ENCODE measurements at places on chromosomes 1 and 21.

GRCh38 chr1:2553871-2554620 is 2.1 kb upstream of the TNFRSF14 start:
- no peak for DNase-seq

DNA sequence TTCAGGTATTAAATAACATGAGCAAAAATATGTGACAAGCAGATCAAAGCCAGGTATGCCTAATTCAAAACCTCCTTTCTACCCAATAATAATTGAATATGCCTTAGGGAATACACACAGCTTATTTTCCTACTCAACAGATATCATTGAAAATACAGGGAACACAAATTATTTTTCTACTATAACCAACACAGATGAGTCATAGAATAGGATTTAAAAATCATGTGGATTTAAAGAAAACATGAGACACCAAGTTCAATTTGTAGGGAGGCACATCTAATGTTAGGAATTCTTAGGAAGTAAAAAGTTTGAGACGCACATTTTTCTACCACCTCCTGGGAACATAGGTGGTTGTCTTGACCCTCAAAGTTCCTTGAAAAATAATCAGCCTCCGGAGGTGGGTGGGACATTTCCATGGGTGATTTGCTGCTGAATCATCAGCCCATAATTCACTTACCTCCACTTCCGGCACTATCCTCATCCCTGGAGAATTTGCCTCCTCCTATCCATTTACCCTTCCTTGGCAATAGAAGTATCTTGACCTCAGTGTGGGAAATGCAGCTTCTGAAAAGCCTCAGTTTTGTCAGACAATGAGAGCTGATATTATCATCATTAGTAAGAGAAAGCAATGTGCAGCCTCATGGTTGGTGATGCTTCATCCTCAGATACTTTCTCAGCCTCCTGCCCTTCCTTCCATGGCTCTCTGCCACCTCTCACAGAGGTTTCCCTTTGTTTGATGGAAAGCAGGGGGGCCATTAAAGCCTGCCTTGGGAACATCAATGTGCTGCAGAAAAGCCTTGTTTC is 33.5 kb upstream of the RGS4 start:
- no peak for DNase-seq

DNA sequence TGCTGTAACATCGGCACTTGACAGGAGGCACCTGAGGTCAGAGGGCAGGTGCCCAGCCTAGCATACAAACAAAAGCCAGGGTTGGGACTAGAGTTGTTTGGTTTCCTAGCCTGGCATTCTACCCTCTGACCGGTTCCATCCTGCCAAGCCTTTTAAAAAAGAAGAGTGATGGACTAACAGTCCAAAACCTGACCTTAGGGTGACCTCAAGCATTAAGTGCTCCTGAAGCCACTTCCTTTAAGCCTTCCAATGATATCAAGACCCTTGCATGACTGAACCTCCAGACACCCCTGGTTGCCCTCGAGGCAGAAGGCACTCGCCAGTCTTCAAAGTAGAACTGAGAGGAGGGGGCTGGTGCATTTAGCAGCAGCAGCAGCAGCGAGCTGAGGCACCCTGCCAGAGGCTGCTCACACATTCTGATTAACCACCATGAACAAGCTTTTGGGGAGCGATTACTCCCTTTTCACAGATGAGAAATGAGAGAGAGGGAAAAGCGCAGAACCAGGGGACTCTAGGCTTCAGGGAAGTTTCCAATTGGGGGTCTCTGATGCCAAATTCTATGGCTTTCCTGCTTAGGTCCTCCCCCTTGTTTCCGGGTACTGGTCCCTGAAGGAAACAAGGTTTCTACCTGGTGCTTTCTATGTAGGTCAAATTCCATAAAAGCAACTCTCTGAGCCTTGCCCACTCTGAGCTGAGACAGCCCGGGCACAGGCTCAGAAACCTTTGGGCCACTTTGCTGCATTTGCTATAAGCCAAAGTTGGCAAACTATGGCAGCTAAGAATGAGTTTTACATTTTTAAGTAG is 9.2 kb downstream of the SLC2A1 start:
- DNase-seq: no peak

- DNase-seq: peak; percentile 44
These were observed 3.5 kb upstream of the PEAR1 start for GRCh38 chr1:156889802-156890580.

DNA sequence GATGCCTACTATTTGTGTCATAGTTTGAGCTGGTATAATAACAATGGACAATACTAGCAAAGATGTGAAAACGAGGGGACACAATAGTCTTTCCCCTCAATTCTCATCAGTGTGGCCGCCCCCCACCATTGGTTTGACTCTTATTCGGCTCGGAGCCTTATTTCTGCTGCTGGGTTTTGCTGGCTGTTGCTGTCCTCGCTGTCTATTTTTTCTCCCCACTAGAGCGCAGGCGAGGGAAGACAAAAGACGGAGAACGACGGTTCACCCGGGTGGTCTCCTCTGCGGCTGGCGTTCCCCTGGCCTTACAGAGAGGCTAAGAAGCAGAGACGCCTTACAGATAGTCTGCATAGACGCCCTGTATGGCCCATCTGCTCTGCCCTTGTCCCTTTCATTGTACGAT is 19.4 kb downstream of the CLIC6 start:
- DNase-seq: no peak

- DNase-seq: no peak
These were observed 1.8 kb upstream of the LEPR start for GRCh38 chr1:65418522-65419185.

GRCh38 chr1:77303387-77303786 is 21.6 kb downstream of the AK5 start:
- no peak for DNase-seq

- no peak for DNase-seq
These were observed 44.3 kb downstream of the PEX14 start for GRCh38 chr1:10519016-10519417.

DNA sequence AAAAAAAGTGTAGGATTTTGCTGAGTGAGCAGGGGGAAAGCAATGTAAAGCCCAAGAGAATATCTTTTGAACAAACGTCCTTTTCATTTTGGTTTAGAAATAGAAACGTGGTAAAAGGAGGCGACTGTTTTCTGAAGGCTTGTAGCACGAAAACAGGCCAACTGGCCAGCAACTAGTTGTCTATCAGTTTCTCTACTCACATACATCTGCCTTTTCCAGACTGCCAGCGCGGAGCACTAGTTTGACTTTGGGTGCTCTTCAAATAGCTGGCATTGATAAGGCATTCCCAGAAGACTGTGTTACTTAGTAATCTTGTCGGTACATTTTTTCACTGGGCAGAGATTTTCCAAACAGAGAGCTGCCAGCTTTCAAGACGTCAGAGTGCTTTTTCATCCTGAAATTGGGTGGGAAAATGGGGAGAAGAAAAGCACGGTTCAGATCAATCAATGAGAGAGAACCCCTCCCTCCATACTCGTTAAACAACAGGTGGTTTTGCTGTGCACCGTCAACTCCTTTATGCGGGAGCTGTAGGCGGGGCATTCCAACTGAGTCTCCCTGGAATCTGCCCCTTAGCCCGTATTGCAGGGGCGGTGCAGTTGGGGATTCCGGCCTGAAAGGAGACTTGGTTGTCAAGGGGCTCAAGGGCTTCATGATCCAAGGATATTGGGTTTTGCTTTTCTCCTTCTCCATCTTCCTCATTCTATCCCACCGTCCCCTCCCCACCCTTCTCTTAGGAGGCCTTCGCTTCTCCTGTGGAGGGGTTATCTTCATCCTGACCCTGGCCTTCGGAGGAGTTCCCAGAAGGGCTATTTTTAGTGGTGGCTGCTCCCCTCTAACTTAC is 884 bp upstream of the LRRC8C start:
- no peak for DNase-seq

DNA sequence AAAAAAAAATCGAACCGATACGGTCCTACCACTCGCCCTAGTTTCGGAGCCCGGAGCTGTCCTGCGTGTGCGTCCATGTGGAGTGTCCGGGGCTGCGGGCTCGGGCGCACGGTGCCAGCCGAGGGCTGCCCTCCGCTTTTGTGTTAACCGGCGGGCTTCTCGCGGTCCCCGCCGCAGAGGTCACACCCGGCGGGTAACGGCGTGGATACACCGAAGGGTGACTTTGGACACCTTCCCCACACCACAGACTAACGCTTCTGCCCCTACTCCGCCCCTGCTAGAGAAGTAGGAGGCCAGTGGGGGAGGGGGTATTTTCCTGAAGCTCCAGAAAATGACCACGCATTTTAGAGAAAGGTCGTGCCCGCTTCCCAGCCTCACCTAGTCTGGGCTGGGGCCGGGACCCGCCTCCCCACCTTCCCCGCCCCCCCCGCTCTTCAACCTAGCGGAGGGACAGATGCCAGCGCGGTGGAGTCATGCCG is 609 bp upstream of the ATF3 start:
- no peak for DNase-seq

DNA sequence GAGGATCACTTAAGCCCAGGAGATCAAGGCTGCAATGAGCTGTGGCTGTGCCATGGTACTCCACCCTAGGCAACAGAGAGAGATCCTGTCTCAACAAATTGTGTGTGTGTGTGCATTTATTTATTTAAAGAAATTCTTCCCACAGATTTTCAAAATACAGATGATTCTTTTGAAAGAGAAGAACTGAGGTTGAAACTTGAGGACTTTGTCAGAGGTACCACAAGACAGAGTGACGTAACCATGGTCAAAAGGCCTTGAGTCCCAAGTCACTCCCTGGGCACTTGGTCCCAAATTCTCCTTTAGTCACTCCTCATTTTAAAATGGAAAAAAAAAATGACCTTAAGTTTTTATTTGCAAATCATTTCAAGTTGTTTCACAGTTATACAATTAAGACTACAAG is 57.4 kb downstream of the TIAM1 start:
- no peak for DNase-seq

DNA sequence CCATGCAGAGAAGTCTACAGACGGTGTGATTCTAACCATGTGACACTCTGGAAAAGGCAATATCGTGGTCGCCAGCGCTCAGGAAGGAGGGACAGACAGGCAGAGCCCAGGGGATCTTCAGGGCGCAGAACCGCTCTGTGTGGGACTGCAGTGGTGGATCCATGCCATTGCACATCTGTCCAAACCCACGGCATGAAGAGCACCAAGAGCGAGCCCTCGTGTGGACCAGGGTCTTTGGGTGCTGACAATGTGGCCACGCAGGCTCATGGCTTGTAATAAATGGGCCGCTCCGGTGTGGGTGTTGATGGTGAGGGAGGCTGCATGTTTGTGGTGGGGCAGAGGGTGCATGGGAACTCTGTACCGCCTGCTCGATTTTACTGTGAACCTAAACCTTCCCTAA is 25.3 kb upstream of the POFUT2 start:
- no peak for DNase-seq

DNA sequence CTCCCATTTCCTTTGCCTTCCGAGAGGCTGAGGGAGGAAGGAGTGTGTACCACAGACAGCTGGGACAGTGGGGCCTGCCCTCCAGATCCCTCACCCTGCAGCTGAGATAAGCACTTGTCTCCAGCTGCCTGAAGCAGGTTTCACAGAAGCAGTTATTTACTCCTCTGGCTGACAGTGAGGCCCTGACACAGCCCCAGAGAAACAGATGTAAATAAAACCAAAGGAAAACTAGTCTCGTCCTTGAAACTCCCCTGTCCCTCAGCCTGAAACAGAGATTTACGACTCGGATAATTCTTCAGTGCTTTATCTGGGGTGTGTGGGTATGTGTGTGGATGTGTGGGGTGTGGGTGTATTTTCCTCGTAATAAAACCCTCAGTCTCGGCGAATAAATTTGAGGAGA is 181.1 kb downstream of the IGSF21 start:
- DNase-seq: no peak

DNA sequence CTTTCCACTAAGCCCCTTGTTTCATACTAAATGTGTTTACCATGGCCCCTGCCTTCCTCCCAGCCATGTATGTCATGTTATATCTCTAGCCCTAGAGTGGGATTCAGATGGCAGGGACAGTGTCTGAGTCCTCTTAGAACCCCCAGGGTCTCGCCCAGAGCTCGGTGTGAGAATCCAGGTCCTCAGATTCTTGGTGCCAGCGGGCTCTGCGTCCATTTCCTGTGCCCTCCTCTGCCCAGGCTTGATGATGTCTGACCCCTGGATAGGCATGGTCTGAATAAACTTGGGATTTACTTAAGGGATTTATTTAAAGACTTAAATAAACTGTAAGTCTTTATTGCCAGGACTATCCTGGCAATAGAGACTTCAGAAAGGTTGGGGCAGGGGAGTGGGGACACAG is 6.2 kb upstream of the KISS1 start:
- no peak for DNase-seq

DNA sequence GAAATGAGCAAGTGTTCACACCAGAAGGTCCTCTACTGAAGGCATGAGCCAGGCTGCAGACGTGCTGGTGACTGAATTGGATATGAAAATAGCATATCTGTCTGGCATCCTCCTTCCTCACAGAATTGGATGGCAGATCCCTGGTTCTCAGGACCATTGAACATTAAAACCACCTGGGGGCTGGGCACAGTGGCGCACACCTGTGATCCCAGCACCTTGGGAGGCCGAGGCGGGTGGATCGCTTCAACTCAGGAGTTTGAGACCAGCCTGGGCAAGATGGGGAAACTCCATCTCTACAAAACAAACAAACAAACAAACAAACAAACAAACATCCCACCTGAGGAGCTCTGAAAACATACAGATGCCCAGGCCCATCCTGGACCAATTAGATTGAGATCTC is 23.4 kb downstream of the TEX35 start:
- no peak for DNase-seq

GRCh38 chr1:83998205-83998497 is 781 bp downstream of the TTLL7 start:
- DNase-seq: no peak

GRCh38 chr1:53061859-53062707 is at the start of gene PODN:
PODN (plus strand) TSS chr1:53062213; CDS start chr1:53069856, 7,643 bp downstream.
- DNase-seq: no peak

- DNase-seq: no peak
These were observed 19.2 kb upstream of the PARP1 start for GRCh38 chr1:226427131-226427530.

DNA sequence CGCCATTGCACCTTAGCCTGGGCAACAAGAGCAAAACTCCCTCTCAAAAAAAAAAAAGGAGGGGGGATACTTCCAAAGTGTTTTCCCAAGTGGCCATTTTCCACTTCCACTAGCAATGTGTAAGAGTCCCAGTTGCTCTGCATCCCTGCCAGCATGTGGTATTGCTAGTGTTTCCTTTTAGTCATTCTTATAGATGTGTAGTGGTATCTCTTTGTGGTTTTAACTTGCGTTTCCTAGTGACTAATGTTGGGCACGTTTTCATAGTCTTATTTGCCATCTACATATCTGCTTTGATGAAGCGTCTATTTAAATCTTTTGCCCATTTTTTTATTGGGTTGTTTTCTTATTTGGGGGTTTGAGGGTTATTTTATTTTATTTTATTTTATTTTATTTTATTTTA is 31.1 kb downstream of the INAVA start:
- no peak for DNase-seq

GRCh38 chr1:66048011-66048410 is 255.3 kb downstream of the PDE4B start:
- DNase-seq: no peak

GRCh38 chr1:164087906-164088453 is 471.0 kb upstream of the PBX1 start:
- DNase-seq: no peak
